ENCODE measurements at places on chromosomes 2 and 18.

DNA sequence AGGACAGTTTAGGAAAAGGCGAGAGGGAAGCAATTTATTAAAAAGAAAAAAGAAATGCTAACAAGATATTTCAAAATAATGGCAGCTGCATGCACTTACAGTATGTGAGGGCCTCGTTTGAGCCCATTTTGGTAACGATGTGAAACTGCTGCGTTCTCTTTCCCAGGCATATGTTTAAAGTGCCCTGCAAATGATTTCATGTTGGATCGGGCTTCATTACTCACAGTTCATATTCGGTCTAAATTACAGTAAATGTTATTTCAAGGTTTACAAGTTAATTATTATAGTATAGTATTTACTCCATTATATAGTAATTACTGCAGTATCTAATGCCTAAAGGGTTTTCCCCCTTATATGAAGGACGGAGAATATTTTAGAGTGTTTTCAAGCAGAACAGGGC is 679.1 kb downstream of the BCL11A start:
- no peak for ATAC-seq

- peak; percentile 31 for ATAC-seq
Measured at GRCh38 chr2:230794497-230794896, 70.2 kb upstream of the ITM2C start.

GRCh38 chr2:12240206-12240605 is 476.5 kb upstream of the TRIB2 start:
- ATAC-seq, result no peak

- ATAC-seq, result no peak
Measured at GRCh38 chr2:208854717-208855116, 448.1 kb downstream of the PTH2R start.

GRCh38 chr2:151071382-151071781 is 190.3 kb downstream of the RBM43 start:
- no peak for ATAC-seq

GRCh38 chr2:69309351-69310110 is 77.5 kb downstream of the GFPT1 start:
- ATAC-seq, result no peak

DNA sequence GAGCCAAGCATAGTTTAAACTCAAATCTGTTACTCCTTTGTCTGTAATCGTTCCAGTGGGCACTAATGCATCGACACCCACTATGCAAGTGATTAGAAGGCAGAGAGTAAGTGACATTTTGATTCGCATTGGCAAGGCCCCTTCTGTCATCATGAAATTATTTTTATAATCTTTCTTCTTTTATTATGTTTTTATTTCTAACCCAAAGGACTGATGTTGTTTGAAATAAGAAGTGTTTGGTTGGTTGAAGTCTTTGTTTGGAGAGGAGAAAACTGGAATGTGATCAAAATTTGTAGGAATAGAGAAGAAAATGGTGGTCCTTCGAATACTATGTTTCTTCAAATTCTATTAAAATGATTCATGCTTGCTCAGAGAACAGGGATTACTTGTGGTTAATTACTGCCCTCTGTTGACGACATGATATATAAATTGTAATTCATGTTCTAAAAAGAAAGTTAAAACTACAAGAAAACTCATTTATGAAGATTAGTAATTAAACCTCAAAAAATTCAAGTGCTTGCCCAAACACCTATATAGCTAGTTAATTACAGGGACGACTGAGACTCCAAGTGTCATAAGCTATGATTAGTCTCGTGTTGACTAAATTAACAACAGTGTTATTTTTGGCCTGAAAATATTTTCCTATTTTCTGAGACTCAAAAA is 26.4 kb upstream of the TFPI start:
- no peak for ATAC-seq

- no peak for ATAC-seq
Measured at GRCh38 chr2:169862816-169863215, 35.6 kb downstream of the UBR3 start.

DNA sequence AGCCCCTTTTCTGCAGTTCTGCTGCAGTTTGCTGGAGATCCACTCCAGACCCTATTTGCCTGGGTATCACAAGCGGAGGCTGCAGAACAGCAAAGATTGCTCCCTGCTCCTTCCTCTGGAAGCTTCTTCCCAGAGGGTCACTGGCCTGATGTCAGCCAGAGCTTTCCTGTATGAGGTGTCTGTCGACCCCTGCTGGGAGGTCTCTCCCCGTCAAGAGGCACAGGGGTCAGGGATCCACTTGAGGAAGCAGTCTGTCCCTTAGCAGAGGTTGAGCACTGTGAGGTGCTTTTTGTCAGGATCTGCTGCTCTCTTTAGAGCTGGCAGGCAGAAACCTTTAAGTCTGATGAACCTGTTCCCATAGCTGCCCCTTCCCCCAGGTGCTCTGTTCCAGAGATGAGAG is 42.0 kb upstream of the MYL1 start:
- ATAC-seq, result no peak

DNA sequence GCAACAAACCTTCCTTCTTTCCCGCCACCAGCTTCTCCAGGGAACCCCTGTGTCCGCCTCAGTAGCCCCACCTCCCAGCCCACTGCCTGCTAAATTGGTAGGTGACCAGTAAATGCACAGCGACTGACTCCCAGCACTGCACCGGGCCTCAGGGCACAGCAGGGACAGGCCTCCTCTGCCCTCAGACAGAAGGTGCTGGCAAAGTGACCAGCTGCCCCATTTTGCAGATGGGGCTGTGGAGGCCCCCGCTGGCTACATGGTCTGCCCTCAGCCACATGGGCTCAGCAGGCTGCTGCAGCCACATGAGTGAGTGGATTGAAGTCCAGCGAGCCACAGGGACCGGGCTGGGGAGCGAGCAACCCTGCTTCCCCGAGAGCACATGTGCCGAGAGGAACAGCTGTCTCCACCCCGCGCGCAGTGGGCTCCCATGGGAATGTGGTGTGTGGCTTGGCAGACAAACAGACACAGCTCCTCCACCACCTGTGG is 7.8 kb upstream of the NPPC start:
- no peak for ATAC-seq

- no peak for ATAC-seq
Measured at GRCh38 chr2:165144315-165144714, 59.5 kb downstream of the SCN3A start.

DNA sequence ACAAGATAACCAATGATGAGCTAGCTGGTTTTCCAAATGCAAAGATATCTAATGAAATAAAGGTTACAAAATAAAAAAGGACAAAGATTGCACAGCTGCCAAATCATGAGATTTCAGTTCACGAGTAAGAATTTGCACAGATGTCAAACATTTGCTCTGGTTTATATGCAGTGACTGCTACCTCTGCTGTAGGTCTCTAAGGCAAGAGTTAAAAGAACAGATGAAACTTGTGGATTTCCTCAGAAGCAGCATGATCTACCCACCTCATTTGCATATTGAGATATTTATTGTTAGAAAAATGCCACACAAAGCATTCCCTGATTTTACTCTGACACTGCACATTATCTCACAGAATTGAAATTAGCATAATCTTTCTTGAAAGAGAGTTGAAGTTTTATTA is 763.2 kb upstream of the ZEB2 start:
- ATAC-seq, result no peak

- peak; percentile 79 for ATAC-seq
Measured at GRCh38 chr2:135875491-135876065, 665 bp downstream of the MCM6 start.

GRCh38 chr2:224946895-224947294 is 95.4 kb downstream of the DOCK10 start:
- peak; percentile 67 for ATAC-seq

DNA sequence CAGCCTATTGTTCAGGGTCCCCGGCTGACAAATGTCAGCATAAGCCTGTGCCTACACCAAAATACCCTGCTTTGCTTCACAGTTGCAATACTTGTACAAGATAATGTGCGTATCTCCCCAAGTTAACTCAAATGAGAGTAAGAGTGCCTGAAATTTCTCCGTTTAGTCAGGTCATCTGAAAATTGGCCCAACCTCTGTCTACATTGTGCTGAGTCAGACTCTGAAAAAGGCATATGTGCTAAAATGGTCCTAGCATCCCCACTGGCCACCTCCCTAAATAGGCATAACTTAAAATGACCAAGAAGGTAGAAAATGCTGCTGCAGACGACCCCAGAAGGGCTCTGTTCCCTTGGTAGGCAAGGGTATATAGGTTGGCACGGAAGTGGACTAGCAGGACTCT is 1653.8 kb upstream of the DDX18 start:
- no peak for ATAC-seq

DNA sequence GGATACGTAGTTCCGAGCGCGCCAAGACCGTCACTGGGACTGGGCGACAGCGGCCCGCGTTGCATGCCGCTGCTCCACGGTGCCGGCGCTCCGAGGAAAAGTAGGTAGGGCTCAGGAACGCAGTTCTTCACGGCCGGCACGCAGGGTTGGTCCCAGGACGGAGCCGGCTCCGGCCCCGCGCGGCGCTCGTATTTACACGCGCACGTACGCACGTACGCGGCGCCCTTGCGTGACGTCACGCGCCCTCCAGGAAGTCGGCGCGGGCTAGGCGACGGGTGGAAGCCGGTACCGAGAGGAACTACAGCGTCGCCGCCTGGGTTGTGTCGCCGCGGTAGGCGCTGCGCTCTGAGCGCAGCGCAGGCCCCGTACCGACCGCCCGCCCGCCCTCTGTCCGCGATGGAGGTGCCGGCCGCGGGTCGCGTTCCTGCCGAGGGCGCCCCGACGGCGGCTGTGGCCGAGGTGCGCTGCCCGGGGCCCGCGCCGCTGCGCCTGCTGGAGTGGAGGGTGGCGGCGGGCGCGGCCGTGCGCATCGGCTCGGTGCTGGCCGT is at the start of gene CTDP1:
Gene CTDP1 (plus strand): TSS at position 252 of the 548 bp plus-strand sequence. CDS start 145 bp downstream, at position 397.
- peak; percentile 68 for ATAC-seq

DNA sequence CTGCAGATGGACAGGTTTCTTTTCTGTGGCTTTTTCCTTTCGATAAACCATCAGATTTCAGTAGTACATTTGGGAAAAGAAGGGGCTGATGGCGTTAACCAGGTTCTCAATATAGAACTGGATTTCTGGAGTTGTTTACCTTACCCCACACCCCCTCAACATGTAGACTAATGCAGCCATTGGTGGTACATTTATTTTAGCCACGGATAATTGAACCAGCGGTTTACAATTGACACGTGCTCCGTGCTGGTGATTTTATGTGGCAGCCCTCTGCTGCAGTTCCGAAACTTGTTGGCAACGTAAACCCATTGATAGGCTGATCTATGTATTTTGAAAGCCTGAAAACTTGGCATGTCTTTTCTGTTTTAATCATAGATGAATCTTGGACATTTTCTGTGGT is 5.4 kb downstream of the SOX11 start:
- no peak for ATAC-seq

GRCh38 chr2:169106563-169107545 is 37.5 kb downstream of the DHRS9 start:
- no peak for ATAC-seq

GRCh38 chr18:8966821-8967220 is 135.7 kb upstream of the NDUFV2 start:
- ATAC-seq, result no peak

DNA sequence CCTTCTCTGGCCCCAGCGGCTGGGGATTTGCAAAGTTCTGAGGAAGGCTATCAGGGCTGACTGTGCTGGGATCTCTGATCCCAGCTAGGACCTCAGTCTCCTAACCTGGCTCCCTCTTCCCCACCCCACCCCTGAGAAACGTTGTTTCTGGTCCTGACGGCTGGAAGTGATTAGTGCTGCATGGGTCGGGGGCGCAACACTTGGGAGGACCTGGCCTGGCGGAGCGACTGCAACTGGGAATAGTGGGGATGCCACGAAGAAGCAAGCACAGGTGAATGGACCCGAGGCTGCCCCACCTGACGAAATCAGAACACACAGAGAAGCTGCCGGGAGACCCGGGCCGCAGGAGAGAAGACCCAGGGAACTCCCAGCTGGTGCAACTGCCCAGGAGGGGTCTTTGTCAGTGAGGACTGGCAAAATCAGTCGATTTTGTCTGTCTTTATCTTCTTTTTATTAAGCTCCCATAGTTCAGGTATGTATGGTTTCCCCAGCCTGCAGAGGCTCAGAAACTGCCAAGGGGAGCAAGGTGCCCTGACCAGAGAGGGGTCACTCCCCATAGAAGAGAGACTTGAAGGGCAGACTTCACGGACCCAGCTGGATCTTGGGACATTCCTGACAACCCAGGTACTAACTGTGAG is 656 bp upstream of the LBX2 start:
- no peak for ATAC-seq

DNA sequence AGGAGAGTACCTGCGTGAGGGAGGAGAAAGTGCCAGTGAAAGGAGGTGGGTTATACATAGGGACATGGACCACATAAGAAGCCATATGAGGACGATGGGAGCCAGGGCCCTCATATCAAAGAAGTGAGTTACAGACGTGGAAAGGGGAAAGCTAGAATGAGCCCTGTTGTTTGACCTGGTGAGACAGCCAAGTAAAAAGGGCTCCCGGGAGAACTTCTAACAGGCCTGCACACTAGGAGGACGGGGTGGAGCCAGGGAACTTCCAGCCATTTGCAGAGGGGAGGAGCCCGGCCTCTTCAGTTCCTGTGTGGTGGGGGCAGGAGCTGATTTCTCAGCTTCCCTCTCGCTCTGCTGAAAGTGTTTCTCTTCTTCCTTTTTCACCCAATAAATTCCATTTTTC is 84.1 kb upstream of the SLC66A3 start:
- ATAC-seq, result no peak

DNA sequence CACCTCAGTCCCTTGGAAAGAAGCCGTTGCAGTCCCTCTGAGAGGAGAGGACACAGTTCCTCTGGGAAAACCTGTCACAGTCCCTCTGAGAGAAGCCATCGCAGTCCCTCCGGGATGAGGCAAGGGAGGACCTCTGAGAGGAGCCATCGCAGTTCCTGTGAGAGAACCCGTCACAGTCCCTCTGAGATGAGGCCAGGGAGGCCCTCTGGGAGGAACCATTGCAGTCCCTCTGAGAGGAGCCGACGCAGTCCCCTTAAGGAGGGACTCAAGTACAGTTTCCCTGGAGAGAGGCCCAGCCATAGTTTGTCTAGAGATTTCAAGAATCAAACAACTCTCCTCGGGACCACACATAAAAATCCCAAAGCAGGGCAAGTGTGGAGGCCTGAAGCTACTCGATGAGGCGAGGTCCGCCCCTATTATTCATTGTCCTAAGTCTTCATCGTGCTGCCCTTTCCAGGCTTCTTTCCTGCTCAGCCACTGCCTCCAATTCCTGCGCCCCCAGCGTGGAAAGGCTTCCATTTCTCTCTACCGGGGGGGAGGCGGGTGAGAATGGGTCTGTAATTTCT is 630 bp upstream of the ZNF512 start:
- no peak for ATAC-seq

- no peak for ATAC-seq
Measured at GRCh38 chr2:239765076-239765845, 259.9 kb downstream of the NDUFA10 start.

DNA sequence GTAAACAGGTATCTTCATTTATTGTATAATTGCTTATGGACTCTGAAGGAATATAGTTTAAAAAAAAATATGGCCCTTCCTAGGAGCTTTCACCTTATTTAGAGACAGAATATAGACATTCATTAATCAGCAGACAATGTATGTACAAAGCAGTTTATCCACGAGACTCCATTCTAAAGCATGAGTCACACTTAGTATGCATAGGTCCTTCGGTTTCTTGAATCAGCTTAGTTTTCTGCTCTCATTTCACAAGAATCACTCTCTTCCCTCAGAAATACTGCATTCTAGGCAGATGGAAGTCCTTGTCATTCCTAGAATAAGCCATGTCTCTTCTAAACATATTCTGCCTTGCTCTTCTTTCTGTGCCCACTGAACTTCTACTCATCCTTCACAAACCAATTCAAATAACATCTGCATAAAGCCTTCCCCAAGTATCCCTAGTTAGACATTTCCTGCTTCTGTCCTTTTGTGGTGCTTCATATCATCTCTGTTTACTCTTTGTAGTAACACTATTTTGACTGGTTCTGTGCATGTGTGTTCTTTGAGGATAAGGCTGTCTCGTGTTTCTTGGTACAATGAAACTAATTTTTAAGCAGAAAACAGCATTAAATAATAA is 84.5 kb downstream of the PTRHD1 start:
- no peak for ATAC-seq

GRCh38 chr2:56582570-56582969 is 398.8 kb downstream of the CCDC85A start:
- ATAC-seq, result no peak

All from activated CD4-positive, CD25-positive, alpha-beta regulatory T cell treated with anti-CD3 and anti-CD28 coated beads, Interleukin-2, amount 50 U/mL, for 24 hours (primary cell).